ENCODE measurements at places on chromosomes 12 and 14.

DNA sequence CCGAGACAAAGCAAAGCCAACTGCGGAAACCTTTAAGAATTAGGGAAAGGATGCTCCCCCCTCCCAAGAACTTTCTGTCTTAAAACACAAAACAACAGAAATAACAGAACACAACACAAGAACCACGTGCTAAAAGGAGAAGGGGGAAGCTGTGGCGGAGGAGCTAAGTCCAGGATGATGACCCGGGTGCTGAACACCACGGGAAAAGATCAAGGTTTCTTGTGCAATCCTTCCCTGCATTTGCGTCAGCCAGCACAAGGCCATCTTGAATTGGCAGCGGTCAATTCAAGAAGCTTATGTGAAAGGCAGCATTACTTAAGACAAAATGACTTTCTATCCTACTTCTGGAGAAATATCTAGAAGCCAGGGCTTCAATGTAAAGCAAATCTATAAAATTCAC is 11.0 kb upstream of the CREBL2 start:
- DNase-seq: no peak

- peak; percentile 20 for DNase-seq
Measured at GRCh38 chr12:109932878-109933503, 32.9 kb downstream of the TCHP start.

GRCh38 chr12:102869571-102869970 is 47.5 kb downstream of the PAH start:
- no peak for DNase-seq

DNA sequence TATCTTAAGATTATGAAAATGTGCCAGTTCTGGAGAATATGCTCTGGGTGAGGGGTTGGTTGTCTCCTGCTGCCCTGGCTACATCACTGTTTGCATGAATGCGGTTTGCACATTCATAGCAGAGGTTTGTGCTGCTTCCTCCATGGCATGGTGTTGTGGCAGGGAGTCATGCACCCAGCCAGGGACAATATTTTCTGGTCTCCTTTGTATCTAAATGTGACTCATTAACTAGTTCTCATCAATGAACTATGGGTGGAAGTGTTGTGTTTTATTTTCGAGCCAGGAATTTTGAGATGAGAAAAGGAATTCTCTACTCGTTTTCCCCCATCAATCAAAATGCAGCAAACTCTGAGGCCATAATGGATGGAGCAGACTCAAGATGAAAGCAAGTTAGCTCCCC is 527.3 kb downstream of the SNAPC1 start:
- DNase-seq: peak; percentile 54

GRCh38 chr14:77424862-77425261 is 1.5 kb upstream of the NOXRED1 start:
- DNase-seq: no peak

DNA sequence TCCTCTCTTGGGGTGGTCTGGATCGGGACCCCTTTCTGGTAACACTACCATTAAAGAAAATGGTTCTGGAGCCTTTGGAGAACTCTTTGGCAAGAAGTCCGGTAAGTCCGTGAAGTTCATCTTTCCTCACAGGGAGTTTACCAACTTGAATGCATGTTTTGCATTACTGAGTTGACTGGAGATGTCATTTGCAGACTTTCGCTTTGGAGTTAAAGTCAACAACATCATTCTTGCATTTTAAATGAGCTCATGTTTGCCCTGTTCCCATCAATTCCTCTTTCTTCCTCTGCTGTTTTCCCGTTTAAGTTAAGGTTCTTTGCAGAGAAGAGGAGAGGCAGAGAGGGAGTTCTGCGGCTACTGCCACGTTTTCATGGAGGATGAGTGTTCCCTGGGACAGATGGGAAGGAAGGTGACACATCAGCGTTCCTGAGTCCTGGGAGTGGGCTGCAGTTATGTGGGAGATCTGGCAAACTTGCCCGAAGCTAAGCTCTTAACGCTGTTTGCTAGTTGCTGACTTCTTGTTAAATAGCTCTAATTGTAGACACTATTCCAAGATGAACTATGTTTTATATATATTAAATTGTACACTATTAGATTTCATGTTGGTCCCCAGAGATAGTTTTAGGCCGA is 18.8 kb upstream of the PRICKLE1 start:
- no peak for DNase-seq

GRCh38 chr12:47065546-47065945 is 13.9 kb upstream of the PCED1B start:
- DNase-seq: no peak

- no peak for DNase-seq
Measured at GRCh38 chr12:51374361-51374760, 16.8 kb downstream of the GALNT6 start.

- DNase-seq: no peak
Measured at GRCh38 chr12:81866081-81866480, 106.9 kb upstream of the PPFIA2 start.

DNA sequence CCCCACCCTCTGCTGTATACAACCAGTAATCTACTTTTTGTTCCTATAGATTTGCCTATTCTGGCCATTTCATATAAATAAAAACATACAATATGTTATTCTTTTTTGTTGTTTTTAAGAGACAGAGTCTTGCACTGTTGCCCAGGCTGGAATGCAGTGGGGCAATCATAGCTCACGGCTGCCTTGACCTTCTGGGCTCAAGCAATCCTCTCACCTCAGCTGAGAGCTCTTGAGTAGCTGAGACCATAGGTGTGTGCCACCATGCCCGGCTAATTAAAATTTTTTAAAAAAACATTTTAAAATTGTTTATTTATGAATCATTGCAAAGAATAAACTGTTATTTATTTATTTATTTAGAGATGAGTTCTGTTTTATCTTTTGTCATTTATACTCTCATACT is 11.6 kb downstream of the PTGR2 start:
- DNase-seq: no peak

GRCh38 chr14:103530390-103530789 is 1.4 kb downstream of the TRMT61A start:
- DNase-seq: no peak

DNA sequence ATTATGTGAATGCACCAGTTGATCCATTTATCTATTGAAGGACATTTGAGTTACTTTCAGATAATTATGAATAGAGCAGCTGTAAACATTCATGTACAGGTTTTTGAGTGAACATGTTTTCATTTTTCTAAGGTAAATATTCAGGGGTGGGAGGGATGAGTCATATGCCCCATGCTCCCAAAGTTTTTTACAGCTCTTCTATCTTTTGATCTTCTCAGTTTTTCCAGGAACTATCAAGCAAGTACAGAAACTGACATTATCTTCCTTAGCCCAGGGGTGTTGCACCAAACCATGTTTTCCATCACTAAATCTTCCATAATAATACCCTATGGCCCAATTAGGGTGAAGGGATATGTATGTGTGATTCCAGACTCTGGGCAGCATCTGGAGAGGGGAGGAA is 384.5 kb downstream of the EMP1 start:
- no peak for DNase-seq

- DNase-seq: peak; percentile 45
Measured at GRCh38 chr12:55974308-55974730, 441 bp downstream of the RAB5B start.

DNA sequence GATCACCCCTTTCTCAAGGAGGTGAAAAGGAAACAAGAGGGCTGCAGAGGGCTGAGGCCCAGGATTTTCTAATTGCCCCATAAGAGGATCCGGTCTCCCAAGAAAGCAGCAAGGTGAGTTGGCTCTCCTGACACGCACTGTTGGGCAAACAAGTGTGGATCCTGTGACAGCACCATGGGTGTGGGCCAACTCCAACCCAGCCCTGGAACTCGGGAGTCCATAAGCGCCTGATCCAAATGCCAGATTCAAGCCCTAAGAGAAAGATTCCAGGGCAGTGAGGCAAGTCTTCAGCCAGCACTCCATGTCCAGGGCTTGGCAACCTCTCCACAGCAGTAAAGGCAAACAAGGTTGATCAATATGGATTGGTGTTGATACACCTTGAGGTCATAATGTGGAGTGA is 33.1 kb downstream of the KCNA5 start:
- DNase-seq: no peak

DNA sequence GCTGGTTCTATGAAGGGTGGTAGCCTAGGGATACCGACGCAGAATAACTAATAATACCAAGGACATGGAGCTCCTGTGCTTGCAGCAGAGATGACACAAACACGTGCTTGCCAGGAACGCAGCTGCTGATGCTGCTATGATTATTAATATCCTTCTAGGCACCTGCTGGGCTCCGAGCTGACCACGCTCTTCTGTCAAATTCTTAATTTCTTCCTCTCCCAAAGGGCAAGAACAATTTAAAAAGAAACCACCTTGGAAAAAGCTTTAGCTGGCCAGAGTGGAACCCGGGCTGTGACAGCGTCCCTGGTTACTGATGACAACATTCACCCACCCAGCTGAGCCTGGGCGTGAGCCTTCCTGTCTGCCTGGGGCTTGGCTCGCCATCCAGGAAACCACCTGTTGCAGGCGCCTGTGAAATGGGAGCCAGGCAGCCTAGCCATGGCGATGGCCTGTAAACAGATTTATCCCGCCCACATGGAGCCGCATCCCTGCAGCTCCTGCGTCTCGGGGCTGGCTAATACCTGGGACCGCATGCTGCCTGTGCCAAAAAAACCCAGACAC is 28.8 kb downstream of the CLMN start:
- no peak for DNase-seq

GRCh38 chr12:128644664-128645296 is 179.0 kb downstream of the SLC15A4 start:
- DNase-seq: no peak

GRCh38 chr12:4221258-4221620 is 52.3 kb upstream of the CCND2 start:
- DNase-seq: peak; percentile 1

DNA sequence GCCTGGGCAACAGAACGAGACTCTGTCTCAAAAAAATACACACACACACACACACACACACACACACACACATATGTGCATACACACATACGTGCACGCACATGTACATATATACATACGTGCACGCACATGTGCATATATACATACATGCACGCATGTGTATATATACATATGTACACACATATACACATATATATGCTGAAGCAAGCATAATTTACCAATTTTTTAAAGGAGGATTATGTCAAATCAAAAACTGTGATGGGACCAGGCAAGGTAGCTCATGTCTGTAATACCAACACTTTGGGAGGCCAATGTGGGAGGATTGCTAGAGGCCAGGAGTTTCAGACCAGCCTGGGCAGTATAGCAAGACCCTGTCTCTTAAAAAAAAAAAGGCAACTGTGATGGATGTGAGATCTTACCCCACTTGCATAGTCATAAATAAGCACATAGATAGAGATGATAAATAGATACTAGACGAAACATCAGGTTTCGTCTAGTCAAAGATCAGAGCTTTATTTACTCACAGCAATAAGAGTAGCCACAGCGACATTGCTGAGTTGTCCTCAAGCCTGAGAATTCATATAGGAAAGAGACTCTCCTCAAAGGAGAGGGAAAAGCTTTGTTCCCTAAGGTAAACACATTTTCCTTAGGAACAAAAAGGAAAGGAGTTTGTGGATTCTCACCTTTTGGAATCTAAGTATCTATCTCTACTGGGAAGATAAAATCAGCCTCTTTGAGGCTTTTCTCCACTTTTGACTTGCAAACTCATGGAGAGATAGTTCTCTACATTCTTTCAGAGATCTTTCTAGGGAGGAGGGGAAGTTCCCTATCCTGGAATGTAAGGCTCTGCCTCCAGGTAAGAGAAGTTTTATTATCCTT is 74.7 kb upstream of the AMN1 start:
- no peak for DNase-seq

DNA sequence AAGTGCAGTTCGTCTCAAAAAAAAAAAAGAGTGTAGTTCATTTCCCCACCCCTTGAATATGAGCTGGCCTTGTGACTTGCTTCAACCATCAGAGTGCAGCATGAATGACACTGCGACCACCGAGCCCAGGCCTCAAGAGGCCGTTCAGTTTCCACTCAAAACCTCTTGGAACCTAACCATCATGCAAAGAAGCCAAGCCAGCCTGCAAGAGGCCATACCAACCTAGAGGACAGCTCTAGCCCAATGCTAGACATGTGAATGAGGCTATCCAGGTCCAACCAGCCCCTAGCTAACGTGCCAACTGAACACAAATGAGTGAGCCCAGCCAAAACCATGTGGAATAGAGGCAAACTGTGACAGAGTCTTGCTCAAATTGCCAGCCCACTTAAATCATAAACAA is 29.7 kb downstream of the R3HDM2 start:
- no peak for DNase-seq

- DNase-seq: no peak
Measured at GRCh38 chr14:90194706-90195105, 61.6 kb upstream of the PSMC1 start.

DNA sequence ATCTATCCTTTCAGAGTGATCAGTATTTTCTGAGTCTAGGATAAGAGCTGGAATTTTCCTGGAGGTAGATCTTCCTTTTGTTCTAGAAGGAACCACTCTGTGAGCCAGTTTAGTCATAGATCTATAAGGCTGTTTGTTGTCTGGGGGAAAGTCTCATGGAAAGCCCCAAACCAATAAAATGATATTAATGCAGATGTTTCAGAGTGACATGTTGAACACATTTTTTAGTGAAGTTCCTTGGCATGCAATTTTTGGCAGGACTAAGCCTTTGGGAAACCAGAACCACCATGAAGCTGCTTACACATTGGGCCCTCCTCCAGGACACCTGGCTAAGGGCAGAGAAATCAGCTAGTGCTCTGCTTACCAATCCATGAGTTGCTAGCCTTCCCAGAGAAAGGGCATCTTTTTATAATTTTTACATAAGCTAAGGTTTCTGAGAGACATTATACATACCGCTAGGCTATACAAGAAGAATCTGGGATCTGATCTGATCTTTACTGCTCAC is 101.5 kb upstream of the PCED1B start:
- DNase-seq: peak; percentile 52

- peak; percentile 97 for DNase-seq
Measured at GRCh38 chr12:20212658-20213555, 155.4 kb upstream of the PDE3A start.

DNA sequence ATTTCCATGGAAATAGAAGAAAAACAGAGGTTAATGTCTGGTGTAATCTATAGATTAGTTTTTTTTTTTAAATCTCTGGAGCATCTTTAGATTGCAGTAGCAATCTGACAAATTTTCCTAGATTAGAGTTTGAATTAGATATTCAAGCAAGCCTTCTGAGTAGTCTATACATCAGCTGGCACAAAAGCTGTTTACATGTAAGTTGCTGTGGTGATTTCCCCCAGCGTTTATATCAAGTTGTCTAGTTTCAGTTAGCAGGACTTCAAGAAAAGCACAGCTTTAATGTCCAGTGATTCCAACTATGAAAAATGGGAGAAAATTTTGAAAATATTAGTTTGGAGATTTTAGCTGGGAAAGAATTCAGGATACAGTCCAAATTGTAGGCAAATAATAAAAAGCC is 605.0 kb upstream of the USP15 start:
- DNase-seq: no peak

- DNase-seq: no peak
Measured at GRCh38 chr12:113664224-113664681, 192.6 kb upstream of the LHX5 start.

- no peak for DNase-seq
Measured at GRCh38 chr12:86249276-86249675, 6.9 kb downstream of the MGAT4C start.

- DNase-seq: peak; percentile 11
Measured at GRCh38 chr12:70365648-70366518, at the start of gene KCNMB4. TSS of gene KCNMB4 (plus strand) at chr12:70366290. CDS start at chr12:70366735, 445 bp downstream.
